ENCODE measurements at places on chromosomes 16 and 17.

DNA sequence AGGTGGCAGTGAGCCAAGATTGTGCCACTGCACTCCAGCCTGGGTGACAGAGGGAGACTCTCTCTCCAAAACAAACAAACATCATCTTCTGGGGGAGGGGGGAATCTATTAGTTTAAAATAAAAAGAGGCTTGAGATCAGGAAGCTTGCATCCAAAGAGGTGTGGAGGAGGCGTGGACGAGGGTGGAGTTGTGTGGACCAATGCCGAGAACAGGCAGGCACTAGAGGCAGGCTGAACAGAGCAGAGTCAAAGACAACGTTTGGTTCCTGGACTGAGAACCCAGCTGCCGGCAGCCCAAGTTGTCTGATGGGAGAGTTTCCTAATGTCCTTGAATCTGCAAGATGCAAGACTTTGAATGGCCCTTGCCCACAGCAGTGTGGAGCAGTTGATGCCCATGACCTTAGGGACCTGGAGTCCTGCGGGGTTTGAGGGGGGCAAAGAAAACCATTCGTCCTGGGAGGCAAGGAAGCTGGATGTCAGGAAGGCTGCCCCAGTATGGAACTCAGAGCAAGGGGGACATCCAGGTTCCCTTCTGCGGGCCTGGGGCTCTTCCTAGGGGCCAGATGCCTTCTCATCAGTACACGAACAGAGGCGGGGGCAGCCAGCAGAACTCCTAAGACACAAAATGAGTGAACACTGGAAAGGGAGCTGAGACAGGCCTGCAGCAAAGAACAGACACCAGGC is 9.2 kb downstream of the TBC1D16 start:
- DNase-seq, result no peak

DNA sequence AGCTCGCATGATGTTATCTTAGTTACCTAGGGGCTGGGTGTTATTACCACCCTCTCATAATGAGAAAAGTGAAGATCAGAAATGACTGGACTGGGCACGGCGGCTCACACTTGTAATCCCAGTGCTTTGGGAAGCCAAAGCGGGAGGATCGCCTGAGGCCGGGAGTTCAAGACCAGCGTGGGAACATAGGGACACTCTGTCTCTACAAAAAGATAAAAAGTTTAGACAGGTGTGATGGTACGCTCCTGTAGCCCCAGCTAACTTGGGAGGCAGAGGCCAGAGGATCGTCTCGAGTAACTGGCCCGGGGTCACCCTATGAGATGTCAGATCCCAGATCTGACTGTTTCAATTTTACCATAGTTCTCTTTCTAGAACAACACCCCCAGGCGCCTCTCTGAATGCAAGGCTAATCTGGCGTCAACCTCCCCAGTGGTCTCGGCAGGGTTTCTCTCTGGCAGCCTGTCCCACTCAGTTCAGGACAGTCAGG is 1.9 kb upstream of the CCDC102A start:
- DNase-seq, result no peak

- no peak for DNase-seq
Measured at GRCh38 chr17:71535321-71535720, 585.5 kb upstream of the SOX9 start.

DNA sequence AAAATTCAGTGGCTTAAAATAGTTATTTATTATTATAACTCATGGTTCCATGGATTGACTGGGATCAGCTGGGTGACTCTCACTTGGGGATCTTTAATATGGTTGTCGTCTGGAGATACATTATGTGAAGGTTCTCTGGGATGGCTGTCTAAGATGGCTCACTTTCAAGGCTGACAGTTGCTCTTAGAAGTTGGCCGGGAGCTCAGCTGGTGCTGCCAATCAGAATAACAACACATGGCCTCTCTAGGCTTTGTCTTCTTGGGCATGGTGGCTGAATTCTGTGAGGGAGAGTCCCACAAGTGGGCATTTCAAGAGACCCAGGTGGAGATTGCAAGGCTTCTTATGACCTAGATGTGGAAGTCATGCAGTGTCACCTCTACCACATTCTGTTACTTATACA is 269.7 kb downstream of the CA10 start:
- no peak for DNase-seq

DNA sequence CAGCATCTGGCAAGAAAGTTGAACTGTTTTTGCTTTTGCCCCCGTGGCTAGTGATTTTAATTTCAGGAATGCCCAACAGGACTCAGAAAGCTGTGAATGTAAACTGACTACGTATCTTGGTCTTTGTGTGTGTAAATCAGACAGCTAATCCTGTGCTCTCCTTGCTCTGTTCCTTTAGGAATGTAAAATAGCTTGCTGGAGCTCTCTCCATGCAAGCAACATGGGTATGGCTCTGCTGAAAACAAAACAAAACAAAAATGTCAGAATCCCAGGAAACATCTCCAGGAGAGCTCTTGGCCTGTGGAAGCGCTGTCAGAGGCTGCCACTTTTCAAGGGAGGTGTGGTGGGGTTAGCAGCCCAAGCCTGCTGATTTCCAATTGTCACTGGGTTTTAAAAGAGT is 161.8 kb upstream of the NOG start:
- no peak for DNase-seq

GRCh38 chr16:14489460-14489859 is 140.6 kb downstream of the PARN start:
- no peak for DNase-seq

DNA sequence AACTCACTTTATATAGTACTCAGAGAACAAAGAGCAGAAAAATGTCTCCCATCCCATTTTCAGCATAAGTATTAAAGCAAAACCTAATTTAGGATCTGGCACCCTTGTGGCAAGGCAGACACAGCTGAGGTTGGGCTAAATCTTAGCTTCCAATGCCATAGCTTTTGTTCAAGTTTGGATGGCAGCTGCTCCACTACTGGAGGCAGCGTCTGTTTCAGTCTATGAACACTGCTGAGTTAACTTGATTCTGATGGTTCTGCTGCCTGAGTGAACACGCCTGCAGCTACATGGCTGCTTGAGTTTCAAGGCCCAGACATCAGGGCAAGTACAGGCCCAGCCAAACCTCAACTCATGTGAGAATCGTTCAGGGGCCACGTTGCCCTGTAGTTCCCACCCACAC is 178.2 kb upstream of the RPH3AL start:
- DNase-seq, result no peak

GRCh38 chr17:13596241-13596923 is 5.3 kb downstream of the HS3ST3A1 start:
- DNase-seq, result no peak

GRCh38 chr16:78866521-78866920 is 734.0 kb downstream of the MAF start:
- DNase-seq, result no peak

GRCh38 chr17:61624951-61625350 is 33.9 kb upstream of the NACA2 start:
- DNase-seq, result no peak

DNA sequence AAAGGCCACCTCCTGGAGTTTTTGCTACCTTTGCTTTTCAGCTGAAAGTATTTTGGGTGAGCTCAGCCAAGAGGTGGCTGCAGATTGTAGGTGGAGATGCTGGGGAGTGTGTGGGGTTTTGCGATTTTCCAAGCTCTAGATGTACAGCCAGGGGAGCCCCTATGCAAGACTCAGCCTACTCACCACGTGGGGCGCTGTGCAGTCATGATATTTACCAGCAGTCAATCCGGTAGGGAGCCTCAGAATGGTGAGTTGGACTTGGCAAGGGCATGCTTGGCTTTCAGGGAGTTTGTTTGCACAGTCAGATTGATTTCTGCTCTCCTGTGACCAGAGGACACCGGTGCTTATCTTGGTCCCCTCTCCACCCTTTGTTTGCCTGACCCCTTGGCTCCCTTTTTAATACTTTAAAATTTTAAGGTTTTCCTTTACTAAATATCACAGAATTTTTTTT is 175.3 kb downstream of the UTP18 start:
- DNase-seq, result no peak

DNA sequence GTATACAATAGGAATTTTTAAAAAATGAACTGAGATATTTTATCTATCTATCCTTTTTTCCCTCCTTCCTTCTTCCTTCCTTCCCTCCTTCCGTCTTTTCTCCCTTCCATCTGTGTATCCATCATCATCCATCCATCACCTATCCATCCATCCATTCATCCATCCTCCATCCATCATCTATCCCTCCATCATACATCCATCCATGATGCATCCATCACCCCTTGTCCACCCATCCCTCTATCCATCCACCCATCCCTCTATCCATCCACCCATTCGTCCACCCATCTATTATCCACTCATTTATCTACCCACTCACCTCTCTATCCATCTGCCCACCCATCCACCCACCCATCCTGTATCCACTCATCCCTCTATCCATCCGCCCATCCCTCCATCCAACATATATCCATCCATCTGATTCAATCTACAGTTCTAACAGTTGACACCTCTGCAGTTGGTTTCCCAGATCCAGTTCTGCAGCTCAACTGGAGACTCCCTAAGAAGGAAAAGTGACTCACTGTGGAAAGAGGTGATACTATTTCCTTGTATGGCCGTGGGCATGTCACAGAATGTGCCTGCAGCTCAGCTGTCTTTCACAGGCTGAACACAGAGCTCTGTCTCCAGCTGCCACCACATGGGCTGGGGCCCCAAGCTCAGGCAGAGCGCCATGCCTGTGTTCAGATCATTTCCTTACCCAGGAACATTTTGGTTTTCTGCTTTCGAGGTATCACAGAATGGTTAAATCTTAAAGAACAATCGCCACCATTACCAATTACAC is 130.8 kb downstream of the XYLT1 start:
- no peak for DNase-seq

DNA sequence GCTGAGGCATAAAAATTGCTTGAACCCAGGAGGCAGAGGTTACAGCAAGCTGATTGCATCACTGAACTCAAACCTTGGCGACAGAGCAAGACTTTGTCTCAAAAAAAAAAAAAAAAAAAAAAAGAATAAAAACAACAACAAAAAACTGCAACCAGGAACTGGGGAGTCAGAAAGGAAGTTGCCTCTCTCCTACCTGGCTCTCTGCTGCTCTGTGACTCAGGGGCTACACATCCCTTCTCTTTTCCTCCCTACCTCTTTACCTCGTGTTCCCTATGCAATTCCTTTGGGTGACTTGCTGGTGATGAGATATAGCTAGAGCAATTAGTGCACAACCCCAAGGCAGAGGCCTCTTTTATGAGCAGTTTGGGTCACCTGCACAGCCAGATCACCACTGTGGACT is 95.9 kb downstream of the ABCC1 start:
- no peak for DNase-seq

- DNase-seq, result no peak
Measured at GRCh38 chr16:30649725-30650368, 913 bp upstream of the PRR14 start.

DNA sequence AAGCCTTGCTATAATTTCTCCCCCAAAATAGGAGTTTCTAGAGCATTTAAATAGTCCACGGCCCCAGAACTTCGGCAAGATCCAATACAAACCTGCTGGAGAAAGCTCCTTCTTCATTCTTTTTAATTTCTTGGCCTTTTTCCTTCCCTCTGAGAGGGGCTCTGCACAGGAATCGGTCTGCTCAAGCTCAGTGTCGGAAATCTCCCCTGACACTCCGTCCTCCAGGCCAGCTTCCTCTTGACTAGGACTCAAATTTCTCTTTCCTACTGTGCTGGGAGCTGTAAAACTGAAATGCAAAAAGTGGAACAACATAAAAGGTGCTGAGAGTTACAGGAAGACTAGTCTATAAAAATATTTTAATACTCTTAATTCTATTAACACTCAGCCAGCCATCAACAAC is 183.3 kb downstream of the PARN start:
- DNase-seq, result no peak

GRCh38 chr17:79836972-79837887 is 2.0 kb downstream of the CBX4 start:
- DNase-seq, result no peak

- DNase-seq, result no peak
Measured at GRCh38 chr17:71011391-71011790, 842.1 kb downstream of the KCNJ2 start.

DNA sequence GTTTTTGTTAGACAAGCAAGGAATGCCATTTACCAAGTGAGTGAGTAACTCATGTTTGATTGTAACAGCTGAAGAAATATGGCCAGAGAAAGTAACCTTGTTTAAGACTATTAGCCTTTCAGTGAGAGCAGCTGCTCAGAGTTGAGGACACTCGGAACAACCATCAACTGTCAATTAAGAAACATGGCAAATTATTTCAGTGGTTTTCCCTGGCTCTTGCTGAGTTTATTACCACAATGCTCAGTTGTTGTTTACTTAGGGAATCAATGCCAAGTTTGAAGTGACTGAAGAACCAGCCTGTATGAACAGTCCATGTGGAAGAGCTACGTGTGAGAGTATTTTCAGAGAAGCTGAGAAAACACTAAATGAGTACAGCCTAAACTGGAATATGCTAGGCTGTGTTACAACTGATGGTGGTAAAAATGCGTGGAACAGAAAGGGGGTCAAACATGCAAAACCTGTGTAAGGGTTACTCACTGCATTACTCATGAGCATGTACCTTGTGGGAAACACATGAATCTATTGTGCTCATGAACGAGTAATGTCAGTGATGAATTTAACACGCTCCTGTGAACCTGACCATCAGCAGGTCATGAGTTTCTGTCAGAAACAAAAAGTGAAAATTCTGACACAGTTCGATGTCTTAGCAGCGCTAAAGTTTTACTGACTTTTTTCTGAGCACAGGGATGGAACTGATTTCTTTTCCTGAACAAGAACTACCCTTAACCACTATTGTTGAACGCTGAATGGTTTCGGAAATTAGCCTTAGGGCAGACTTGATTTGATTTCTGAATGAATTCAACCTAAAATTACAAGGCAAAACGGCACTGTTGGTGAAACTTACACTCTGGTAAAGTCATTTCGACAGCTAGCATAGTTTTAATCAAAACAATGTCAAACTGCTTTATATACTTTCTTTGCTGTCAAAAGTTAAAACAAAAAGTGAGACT is 33.5 kb downstream of the GNA13 start:
- DNase-seq, result no peak

DNA sequence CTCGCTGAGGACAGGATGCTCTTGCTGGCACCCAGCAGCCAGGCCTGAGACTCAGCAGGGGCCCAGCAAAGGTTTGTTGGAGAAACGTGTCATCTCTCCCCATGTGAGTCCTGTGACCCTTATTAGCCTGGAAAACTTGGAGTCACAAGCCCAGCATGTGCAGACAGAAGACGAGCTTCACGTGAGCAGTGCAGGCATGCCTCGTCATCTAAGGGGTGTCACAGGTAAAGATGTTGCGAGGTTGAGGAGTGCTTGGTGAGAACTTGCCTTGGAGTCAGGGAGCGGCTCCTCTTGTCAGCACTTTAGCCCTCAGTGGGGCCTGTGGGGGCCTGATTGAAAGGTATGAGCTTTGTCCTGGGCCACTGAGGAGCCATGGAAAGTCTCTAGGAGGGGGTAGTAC is 2.1 kb upstream of the CTRL start:
- no peak for DNase-seq

All from stimulated activated CD8-positive, alpha-beta memory T cell treated with anti-CD3 and anti-CD28 coated beads, Interleukin-7, amount 100 ng/mL, for 24 hours (primary cell).